Upper lobe of right lung (tissue), 1 donor: ENCODE measurements at places on chromosomes 1 and 21. TPM values are rescaled to one million over a fixed set of nuclear protein-coding genes. Genes with fewer than 3 reads are reported as not detected.
A peak's percentile ranks its signal among the peaks of the same experiment; 100 is the strongest.

- H3K36me3 ChIP-seq: no peaks in the 10 kb centered on the region
- no peaks in the 10 kb centered on the region for H3K27me3 ChIP-seq
- H3K4me1 ChIP-seq: peaks cover 17% of the 10 kb centered on the region
- H3K27ac ChIP-seq: peak overlapping the region; percentile 6
- DNase-seq: no peak
Observed at GRCh38 chr1:178275553-178275952, 181.6 kb downstream of the RASAL2 start.

CD1B gene
- 0.61 TPM for total RNA-seq

- H3K4me3 ChIP-seq: no peak overlapping the region
- H3K27me3 ChIP-seq: no peaks in the 10 kb centered on the region
- H3K27ac ChIP-seq: no peak overlapping the region
- H3K36me3 ChIP-seq: no peaks in the 10 kb centered on the region
Observed at GRCh38 chr1:76053021-76053420, 21.5 kb upstream of the ST6GALNAC3 start.

CALML6 gene
- total RNA-seq: 0.90 TPM

GRCh38 chr1:231786126-231786525 lies 159.5 kb downstream of the DISC1 start:
- no peaks in the 10 kb centered on the region for H3K36me3 ChIP-seq
- H3K4me3 ChIP-seq: no peak overlapping the region
- H3K27me3 ChIP-seq: no peaks in the 10 kb centered on the region
- no peak overlapping the region for H3K27ac ChIP-seq
- no peak for DNase-seq
- no peaks in the 10 kb centered on the region for H3K4me1 ChIP-seq

- H3K27me3 ChIP-seq: no peaks in the 10 kb centered on the region
- no peak overlapping the region for H3K27ac ChIP-seq
- no peaks in the 10 kb centered on the region for H3K4me1 ChIP-seq
- DNase-seq: no peak
- H3K36me3 ChIP-seq: no peaks in the 10 kb centered on the region
- no peak overlapping the region for H3K4me3 ChIP-seq
Observed at GRCh38 chr1:207279652-207280051, 41.8 kb upstream of the CD55 start.

GRCh38 chr1:29517251-29518086 lies 281.1 kb downstream of the PTPRU start:
- no peaks in the 10 kb centered on the region for H3K4me1 ChIP-seq
- no peak for DNase-seq
- H3K4me3 ChIP-seq: no peak overlapping the region
- H3K36me3 ChIP-seq: no peaks in the 10 kb centered on the region
- H3K27me3 ChIP-seq: peaks cover 3% of the 10 kb centered on the region
- H3K27ac ChIP-seq: no peak overlapping the region

DNA sequence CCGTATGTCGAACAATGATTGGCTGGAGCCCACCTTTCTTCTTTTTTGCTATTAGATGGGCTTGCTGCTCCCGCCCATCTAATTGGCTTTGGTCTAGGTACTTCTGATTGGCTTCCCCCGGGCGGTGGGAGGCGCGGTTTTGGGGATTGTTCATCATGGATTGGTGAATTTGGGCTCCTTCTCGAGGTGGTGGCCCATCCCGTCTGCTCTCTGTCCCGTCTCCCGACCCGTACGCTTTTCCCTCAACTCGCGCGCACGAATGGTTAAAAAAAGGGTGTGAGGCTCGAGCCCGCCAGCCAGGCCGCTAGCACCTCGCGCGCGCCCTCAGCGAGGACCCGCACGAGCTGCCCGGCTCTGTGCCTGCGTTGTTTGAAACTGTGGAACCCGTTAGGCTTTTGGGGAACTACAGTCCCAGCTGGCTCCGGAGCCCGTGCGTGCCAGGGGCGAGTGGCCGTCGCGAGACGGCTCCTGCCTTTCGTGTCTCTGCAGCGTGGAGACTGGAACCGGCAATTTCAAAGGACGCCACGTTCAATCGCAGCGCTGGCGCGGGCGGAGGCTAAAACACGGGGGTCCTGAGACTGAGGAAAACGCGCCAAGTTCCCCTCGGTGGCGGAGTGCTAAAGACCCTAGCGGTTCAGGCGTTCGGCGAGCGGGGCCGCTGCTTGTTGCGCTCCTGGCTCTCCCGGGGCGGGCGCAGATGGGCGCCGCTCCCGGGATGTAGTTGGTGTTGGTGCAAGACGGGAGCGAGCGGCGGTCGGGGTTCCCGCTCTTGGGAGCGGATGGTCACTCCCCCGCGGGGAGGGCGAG lies at the start of gene USP1:
Gene USP1, plus strand, starts transcription at position 584 of the 807 bp plus-strand sequence. CDS start 2,819 bp downstream, outside the sequence.
- peaks cover 23% of the 10 kb centered on the region for H3K4me1 ChIP-seq
- peaks cover 5% of the 10 kb centered on the region for H3K36me3 ChIP-seq
- peak within 1 kb of the TSS; percentile 98 for H3K27ac ChIP-seq
- peak within 1 kb of the TSS; percentile 96 for H3K4me3 ChIP-seq
- H3K27me3 ChIP-seq: no peaks in the 10 kb centered on the region

DNA sequence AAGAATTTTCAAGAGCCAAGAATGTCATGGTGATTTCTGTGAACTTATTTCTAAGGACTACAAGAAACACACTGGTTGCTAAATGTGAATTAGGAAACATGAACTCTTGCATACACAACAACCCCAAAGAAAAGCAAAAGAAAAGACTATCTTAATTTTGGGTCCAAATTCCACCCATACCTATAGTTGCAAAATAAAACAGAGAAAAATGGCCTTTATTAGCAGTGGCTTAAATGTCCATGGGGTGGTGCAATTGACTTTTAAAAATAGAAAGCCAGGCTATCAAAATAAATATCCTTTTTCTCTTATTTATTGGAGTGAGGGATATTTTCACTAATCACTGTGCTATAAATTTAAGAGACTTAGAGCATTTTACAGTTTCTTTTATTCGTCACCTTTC lies 80.9 kb upstream of the DPYD start:
- no peaks in the 10 kb centered on the region for H3K27me3 ChIP-seq
- H3K36me3 ChIP-seq: no peaks in the 10 kb centered on the region
- no peak for DNase-seq
- H3K4me1 ChIP-seq: no peaks in the 10 kb centered on the region

DNA sequence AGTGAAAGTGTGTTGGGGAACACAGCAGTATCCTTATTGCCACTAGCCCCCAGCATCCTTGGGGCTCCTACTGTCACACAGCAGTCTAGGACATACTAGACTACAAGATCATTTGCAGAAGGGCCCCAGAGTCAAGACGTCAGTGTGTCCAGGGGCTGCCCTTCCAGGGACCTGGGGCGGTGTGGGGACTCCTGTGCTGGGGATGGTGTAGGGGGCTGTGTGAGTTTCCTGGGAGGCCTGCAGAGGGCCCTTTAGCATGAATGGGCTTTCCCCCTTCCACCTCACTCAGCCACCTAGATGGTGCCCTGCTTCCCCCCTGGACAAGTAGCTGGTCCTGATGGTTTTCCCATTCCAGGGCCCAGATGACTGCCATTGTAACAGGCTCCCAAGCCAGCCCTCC lies 17.5 kb upstream of the KIF21B start:
- no peak overlapping the region for H3K27ac ChIP-seq
- H3K4me1 ChIP-seq: no peaks in the 10 kb centered on the region
- no peaks in the 10 kb centered on the region for H3K36me3 ChIP-seq
- H3K27me3 ChIP-seq: peaks cover 5% of the 10 kb centered on the region
- no peak for DNase-seq

- H3K27me3 ChIP-seq: no peaks in the 10 kb centered on the region
- no peak overlapping the region for H3K27ac ChIP-seq
- H3K4me1 ChIP-seq: no peaks in the 10 kb centered on the region
- no peaks in the 10 kb centered on the region for H3K36me3 ChIP-seq
- no peak overlapping the region for H3K4me3 ChIP-seq
Observed at GRCh38 chr21:22791986-22792560, 1793.9 kb downstream of the NCAM2 start.

GRCh38 chr1:58934706-58935105 lies 150.9 kb upstream of the JUN start:
- H3K36me3 ChIP-seq: no peaks in the 10 kb centered on the region
- H3K27me3 ChIP-seq: no peaks in the 10 kb centered on the region
- no peak overlapping the region for H3K4me3 ChIP-seq
- no peak for DNase-seq

CNR2 gene
- total RNA-seq: 0.06 TPM

SMCP gene
- total RNA-seq: not detected

DNA sequence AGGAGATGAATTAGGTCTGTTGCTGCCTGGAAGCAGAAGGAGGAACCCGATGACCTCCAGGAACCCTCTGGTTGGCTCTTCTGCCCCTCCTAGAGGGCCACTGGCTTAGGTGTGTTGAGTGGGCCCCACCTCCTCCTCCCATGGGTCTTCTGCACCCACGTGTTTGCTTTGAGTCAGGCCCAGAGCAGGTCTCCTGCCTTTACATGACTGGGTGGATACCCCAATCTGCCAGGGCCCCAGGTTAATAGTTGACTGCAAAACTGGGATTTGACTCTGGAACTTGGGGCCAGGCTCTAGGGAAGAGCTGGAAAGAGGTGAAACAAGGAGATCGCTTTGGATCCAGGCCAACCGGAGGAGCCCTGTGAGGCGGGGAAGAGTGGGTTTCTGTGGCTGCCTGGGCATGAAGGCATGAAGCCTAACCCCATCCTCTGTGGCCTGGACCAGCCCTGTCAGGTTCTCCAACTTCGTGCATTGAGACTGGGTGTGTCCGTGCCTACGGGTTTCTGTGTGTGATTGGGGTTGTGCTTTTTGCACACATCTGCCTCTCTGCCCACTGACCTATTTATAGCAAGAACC lies 7.8 kb upstream of the LAD1 start:
- no peaks in the 10 kb centered on the region for H3K27me3 ChIP-seq
- no peak overlapping the region for H3K27ac ChIP-seq
- no peak overlapping the region for H3K4me3 ChIP-seq
- DNase-seq: no peak

ALG14 gene
- 3.4 TPM for total RNA-seq

- peaks cover 64% of the 10 kb centered on the region for H3K36me3 ChIP-seq
- no peaks in the 10 kb centered on the region for H3K27me3 ChIP-seq
- no peak for DNase-seq
- H3K27ac ChIP-seq: no peak overlapping the region
- H3K4me3 ChIP-seq: no peak overlapping the region
Observed at GRCh38 chr1:244406337-244406736, 45.4 kb downstream of the ADSS2 start.

- H3K36me3 ChIP-seq: no peaks in the 10 kb centered on the region
- DNase-seq: no peak
- H3K27me3 ChIP-seq: no peaks in the 10 kb centered on the region
- no peaks in the 10 kb centered on the region for H3K4me1 ChIP-seq
Observed at GRCh38 chr1:234941321-234942011, 187.2 kb downstream of the TOMM20 start.

LRIF1 gene
- 7.0 TPM for total RNA-seq

- no peak overlapping the region for H3K4me3 ChIP-seq
- no peaks in the 10 kb centered on the region for H3K27me3 ChIP-seq
- peaks cover 7% of the 10 kb centered on the region for H3K36me3 ChIP-seq
- H3K4me1 ChIP-seq: no peaks in the 10 kb centered on the region
- H3K27ac ChIP-seq: no peak overlapping the region
- no peak for DNase-seq
Observed at GRCh38 chr1:45836451-45836850, 33.0 kb downstream of the MAST2 start.

DNA sequence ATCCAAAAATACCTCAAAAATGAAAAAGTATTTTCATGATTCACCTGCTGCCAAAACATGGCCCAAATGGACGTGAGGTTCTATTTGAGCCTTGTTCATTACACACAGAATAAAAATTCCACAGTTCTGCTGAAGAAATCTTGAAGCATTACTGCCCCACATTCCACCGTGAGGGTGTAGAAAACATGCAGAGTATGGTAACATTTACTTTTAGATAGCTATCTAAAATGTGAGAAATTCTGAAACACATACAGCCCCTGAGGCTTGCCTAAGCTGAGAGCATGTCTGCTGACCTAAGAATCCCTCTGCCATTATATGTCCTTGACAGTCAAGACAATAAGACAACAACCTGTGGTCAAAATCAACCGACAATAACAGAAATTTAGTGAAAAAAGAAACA lies 186.5 kb downstream of the DSCAM start:
- no peaks in the 10 kb centered on the region for H3K36me3 ChIP-seq
- H3K27me3 ChIP-seq: no peaks in the 10 kb centered on the region
- no peaks in the 10 kb centered on the region for H3K4me1 ChIP-seq
- no peak overlapping the region for H3K27ac ChIP-seq
- no peak for DNase-seq
- no peak overlapping the region for H3K4me3 ChIP-seq

DNA sequence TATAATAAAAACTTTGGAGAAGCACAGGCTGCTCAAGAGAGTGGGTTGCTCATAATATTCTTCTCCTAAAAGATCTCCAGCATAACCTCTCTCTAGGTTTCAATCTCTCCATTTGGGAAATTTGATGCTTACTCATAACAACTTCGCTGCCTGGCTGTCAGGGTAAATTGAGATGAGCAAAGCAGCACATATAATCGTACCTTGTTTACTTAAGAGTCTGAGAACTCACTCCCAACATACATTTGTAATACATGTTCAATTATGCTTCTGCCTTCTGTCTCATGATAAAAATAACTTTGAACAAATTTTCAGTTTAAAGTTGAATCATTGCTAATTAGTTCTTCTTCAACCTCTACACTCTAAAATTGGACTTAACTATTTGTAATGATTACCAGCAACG lies 68.9 kb downstream of the DUSP10 start:
- no peak overlapping the region for H3K27ac ChIP-seq
- no peaks in the 10 kb centered on the region for H3K4me1 ChIP-seq
- DNase-seq: no peak
- no peak overlapping the region for H3K4me3 ChIP-seq
- no peaks in the 10 kb centered on the region for H3K36me3 ChIP-seq

GRCh38 chr1:216929870-216930582 lies 206.8 kb upstream of the ESRRG start:
- no peaks in the 10 kb centered on the region for H3K4me1 ChIP-seq
- no peaks in the 10 kb centered on the region for H3K27me3 ChIP-seq
- H3K27ac ChIP-seq: no peak overlapping the region
- no peak for DNase-seq
- H3K4me3 ChIP-seq: no peak overlapping the region

GOLT1A gene
- 22.4 TPM for total RNA-seq

OLIG2 gene
- total RNA-seq: not detected

DNA sequence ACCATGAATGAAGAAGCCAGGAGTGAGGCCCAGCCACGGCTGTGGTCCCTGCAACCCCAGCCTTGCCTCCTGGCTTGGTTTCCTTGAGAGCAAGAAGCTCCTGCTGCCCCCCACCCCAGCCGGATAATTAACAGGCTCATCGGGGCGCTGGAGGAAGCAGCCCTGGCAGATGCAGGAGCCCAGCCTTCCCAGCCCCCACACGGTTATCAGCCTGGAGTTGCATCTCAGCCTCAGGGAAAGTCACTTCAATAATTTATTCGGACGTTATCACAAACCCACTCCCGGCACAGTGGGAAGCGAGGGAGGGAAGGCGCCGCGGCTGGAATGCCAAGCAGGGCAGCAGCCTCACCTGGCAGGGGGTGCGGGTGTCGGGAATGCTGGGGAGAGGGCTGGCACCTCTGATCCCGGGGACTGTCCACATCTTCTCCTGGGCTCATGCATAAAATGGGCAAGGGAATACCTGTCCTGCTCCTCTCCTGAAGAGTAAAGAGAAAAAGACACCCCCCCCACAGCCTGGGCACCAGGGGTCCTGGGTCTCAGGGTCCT lies 43.3 kb upstream of the LRP8 start:
- H3K4me3 ChIP-seq: no peak overlapping the region
- H3K27ac ChIP-seq: no peak overlapping the region
- H3K4me1 ChIP-seq: no peaks in the 10 kb centered on the region
- no peaks in the 10 kb centered on the region for H3K36me3 ChIP-seq

AIM2 gene
- 3.0 TPM for total RNA-seq

KMO gene
- total RNA-seq: 19.0 TPM
